Renal cortex interstitium (tissue), 15 donors: ENCODE measurements at places on chromosomes 7 and 10.

GRCh38 chr7:77460057-77460486 is 43.9 kb upstream of the GSAP start:
- no peak for DNase-seq

- no peak for DNase-seq
These were observed 18.6 kb upstream of the ZNF32 start for GRCh38 chr10:43667317-43667731.

GRCh38 chr7:30829471-30829870 is 58.3 kb downstream of the MINDY4 start:
- no peak for DNase-seq

- no peak for DNase-seq
These were observed 202.0 kb upstream of the MTPN start for GRCh38 chr7:136179154-136179553.

DNA sequence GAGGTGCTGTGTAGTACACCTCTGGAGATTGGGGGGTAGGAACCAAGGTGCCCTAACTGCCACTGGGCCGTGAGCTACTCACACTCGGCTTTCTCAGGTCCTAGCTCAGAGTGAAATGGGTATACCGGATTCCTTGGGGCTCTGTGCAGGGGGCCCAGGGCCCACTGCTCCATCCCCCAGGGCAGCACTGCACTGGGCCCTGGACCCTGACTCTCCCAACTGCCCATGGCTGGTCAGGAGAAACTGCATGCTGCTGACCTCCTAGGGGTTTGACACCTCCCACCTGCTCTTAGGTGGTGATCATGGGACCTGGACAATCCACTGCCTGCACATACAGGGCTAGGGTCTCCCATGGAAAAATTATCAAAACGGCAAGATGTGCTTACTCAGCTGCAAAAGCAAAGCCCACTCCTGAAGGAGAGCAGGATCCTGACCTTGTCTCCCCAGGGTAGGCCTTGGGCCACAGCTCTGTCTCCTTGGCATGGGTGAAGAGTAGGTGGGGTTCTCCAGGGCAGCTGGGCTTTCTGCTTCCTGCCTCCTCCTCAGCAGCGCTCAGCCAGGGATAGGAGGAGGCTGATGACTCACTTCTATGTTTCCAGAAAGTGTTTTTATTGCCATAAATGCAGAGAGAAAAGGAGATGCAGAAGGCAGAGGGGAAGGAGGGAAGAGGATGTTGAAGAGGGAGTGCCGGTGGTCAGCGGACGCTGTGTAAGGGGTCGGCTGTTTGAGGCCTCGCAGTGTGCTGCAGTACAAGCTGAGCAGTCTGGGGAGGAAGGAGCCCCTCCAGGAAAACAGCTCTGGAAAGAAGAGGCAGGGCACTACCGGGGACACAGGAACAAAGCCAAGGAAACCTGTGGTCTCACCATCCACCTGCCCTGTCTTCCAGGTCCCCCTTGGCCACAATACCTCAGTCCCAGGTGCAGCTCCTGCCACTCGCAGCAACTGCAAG is 107.8 kb downstream of the ARHGAP22 start:
- DNase-seq = no peak

DNA sequence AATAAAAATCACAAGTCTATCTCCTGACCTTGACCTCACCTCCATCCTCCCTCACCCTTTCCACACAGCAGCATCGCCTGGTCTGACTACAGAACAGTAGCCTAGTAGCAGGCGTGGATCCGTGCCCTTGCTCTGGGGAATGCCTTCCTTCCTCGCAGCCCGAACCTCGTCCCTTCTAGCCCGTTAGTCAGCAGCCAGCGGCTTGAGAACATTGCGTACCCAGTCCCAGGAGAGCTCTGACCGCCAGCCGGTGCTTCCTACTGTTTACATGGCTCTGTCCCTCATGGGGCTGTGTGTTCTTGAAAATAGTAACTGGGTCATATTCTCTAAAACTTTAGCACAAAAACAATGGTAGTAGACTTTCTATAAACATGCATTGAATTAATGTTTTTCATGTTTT is 682.7 kb upstream of the IGFBP3 start:
- DNase-seq = no peak
